Endothelial cell (in vitro differentiated cells): ENCODE measurements at places on chromosomes 11 and 22. TPM values are rescaled to one million over a fixed set of nuclear protein-coding genes. Genes with fewer than 3 reads are reported as not detected.

DNA sequence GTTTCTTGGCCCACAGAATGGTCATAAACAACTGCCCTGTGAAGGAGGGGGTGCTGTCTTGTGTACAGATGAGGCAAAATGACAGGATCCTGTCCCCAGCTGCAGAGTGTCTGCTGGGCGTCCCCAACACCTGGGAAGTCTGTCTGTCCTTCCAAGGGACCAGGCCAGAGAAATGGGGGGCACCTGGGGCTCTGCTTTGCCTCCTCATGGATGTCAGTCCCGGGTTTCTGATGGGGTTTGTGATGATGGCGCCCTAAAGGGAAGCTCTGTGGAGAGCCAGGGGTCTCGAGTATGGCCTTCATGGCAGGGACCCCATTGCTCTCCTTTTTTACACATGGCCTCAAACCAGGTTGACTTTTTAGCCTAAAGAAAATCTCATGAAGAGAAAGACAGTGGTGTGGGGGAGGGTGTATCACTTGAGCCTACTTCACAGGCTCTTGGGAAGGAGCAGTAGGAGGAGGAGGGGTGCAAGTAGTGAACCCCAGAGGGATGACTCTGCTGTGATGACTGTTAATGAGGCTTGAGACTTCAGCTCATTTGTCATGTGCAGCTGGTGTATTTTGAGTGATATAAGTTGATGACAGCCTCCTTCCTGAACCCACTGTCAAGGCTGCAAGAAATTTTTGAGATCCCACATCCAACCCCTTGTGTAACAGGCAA is 40.6 kb upstream of the TUB start:
- no peak overlapping the region for H3K4me3 ChIP-seq
- no peaks in the 10 kb centered on the region for H3K36me3 ChIP-seq
- no peak overlapping the region for H3K27ac ChIP-seq
- DNase-seq, result no peak

DNA sequence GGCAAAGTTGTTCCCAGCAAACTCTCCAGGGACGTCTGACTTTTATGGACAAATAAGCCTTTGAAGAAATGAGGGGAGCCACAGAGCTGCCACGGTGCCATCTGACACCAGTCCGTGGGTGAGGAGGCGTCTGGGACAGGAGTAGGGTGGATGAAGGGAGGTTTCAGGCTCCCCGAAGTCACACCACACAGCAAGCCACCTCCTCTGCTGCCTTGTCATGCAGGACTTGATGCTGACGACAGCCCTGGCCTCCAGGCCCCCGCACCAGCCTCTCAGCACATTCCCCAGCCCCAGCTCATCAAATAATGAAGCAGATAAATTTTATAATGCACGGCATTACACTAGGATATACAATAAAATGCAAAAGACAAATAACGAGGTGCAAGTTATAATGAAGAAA is 156.5 kb downstream of the CEP164 start:
- peaks cover 8% of the 10 kb centered on the region for H3K4me1 ChIP-seq
- no peak for DNase-seq
- H3K36me3 ChIP-seq, result no peaks in the 10 kb centered on the region
- no peak overlapping the region for H3K27ac ChIP-seq
- H3K4me3 ChIP-seq, result no peak overlapping the region

GRCh38 chr11:65386307-65387140 is at the start of gene FRMD8:
TSS of gene FRMD8 (plus strand) at chr11:65386637. CDS start at chr11:65387037, 400 bp downstream.
- H3K27ac ChIP-seq, result no peak within 1 kb of the TSS
- H3K4me1 ChIP-seq, result peaks cover 55% of the 10 kb centered on the region
- DNase-seq, result peak; percentile 86
- H3K4me3 ChIP-seq, result peak within 1 kb of the TSS; percentile 94
- H3K27me3 ChIP-seq, result peaks cover 9% of the 10 kb centered on the region

GRCh38 chr22:41038732-41039131 is 53.7 kb upstream of the EP300 start:
- peaks cover 2% of the 10 kb centered on the region for H3K27me3 ChIP-seq
- no peak for DNase-seq
- H3K27ac ChIP-seq, result peak overlapping the region; percentile 32
- H3K4me1 ChIP-seq, result peaks cover 16% of the 10 kb centered on the region
- H3K36me3 ChIP-seq, result no peaks in the 10 kb centered on the region

DNA sequence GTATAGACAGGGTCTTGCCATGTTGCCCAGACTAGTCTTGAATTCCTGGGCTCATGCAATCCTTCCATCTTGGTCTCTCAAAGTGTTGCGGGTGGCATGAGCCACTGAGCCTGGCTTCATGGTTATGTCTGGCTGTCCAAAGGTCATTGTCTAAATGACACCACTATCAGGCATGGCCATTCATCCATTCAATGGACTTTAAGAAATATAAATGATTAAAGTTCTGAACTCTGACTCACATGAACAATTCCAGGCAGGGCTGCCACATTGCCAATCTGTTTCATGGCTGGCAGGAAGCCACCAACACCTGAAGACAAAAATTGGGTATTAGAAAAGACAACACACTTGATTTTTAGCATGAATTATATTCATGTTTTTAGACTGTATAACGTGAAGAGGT is 4.1 kb downstream of the RTCB start:
- no peaks in the 10 kb centered on the region for H3K27me3 ChIP-seq
- no peak overlapping the region for H3K4me3 ChIP-seq
- peaks cover 21% of the 10 kb centered on the region for H3K4me1 ChIP-seq
- no peak for DNase-seq
- no peak overlapping the region for H3K27ac ChIP-seq
- peaks cover 13% of the 10 kb centered on the region for H3K36me3 ChIP-seq

DNA sequence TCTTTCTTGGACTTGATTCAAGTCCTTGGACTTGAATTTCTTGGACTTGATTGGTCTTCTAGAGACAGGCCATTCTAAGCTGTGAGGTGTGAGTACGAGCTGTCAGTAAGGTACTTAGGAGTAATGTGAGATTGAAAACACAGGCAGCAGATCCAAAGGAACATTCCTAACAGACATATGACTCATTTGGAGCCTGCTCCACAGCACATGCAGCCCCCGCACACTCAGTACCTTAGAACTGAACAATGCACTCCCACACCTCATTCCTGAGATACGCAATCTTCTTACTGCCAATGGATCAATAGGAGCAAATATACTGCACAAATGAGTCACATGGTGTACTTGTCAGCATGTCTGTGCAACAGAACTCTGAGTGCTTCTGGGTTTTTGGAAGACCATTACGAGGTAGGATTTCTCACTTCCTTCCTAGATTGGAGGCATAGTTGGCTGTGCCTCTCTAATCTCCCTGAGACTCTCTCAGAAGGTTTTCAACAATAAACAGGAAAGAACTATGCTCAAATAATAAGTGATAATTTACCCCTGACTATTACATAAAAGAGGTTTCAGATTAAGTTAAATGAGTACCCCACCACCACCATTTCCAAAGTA is 243.1 kb downstream of the KCNA4 start:
- peaks cover 4% of the 10 kb centered on the region for H3K36me3 ChIP-seq
- H3K27me3 ChIP-seq, result peaks cover 2% of the 10 kb centered on the region
- H3K27ac ChIP-seq, result no peak overlapping the region
- H3K4me3 ChIP-seq, result no peak overlapping the region
- no peak for DNase-seq

The DENND6B gene
- total RNA-seq, result 3.6 TPM

The RTN4R gene
- 19.0 TPM for total RNA-seq

The SMTNL1 gene
- total RNA-seq, result 45.2 TPM
